Activated CD8-positive, alpha-beta T cell treated with anti-CD3 and anti-CD28 coated beads for 36 hours (primary cell): ENCODE measurements at places on chromosomes 5 and 9. TPM values are rescaled to one million over a fixed set of nuclear protein-coding genes. Genes with fewer than 3 reads are reported as not detected.

- H3K4me3 ChIP-seq = no peak overlapping the region
- H3K4me1 ChIP-seq = peaks cover 11% of the 10 kb centered on the region
- no peak overlapping the region for H3K27ac ChIP-seq
- DNase-seq = no peak
- H3K27me3 ChIP-seq = no peaks in the 10 kb centered on the region
- no peaks in the 10 kb centered on the region for H3K36me3 ChIP-seq
Observed at GRCh38 chr9:37967014-37967760, 63.3 kb upstream of the SLC25A51 start.

DNA sequence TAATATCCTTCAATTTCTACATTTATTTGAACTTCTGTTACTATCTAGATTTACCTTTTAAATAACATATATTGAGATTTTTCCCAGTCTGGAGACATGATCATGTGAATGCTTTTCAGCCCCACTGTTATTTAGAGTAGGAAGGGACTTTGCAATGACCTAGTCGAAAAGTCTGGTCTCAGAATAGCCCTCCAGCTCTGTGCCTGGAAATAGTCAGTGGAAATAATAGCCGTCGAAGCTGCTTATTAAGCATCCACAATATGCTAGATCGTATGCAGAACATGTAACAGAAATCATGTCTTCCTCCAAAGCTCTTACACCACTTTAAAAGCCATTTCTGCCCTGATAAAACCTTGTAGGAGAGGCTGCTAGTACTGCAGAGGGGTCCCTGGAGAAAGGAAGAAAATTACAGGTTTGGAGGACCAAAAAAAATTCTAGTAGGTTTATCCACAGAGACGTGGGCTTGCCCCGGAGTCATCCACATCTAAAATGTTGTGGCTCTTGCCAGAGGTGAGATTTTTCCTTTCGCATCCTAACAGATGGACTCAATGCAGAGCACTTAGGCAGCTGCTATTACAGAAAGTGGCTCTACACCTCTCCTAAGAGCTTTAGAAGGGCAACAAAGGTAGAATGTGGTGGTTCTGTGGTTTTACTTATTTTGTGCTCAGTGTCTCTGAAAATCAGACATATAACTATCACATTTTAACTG, 2.5 kb upstream of the FGF1 start:
- H3K27me3 ChIP-seq = peaks cover 6% of the 10 kb centered on the region
- H3K4me1 ChIP-seq = no peaks in the 10 kb centered on the region
- no peak overlapping the region for H3K4me3 ChIP-seq
- H3K27ac ChIP-seq = no peak overlapping the region
- DNase-seq = no peak

Gene CCDC180
- total RNA-seq = 1.5 TPM

Gene DMRT3
- not detected for total RNA-seq

Gene UGCG
- 13.5 TPM for total RNA-seq

Gene ZNF367
- total RNA-seq = 30.1 TPM
